Inflammatory macrophage treated with lipopolysaccharide for 1 hour (primary cell): ENCODE measurements at places on chromosomes 16 and 17.

GRCh38 chr16:84308120-84308519 lies 13.4 kb downstream of the WFDC1 start:
- peak; percentile 52 for DNase-seq

GRCh38 chr16:10741844-10742243 lies 1.8 kb upstream of the NUBP1 start:
- DNase-seq, result no peak

GRCh38 chr17:77490361-77491183 lies 349.8 kb downstream of the SEC14L1 start:
- DNase-seq, result no peak

- DNase-seq, result no peak
Observed at GRCh38 chr16:24168856-24169255, 87.3 kb upstream of the CACNG3 start.

DNA sequence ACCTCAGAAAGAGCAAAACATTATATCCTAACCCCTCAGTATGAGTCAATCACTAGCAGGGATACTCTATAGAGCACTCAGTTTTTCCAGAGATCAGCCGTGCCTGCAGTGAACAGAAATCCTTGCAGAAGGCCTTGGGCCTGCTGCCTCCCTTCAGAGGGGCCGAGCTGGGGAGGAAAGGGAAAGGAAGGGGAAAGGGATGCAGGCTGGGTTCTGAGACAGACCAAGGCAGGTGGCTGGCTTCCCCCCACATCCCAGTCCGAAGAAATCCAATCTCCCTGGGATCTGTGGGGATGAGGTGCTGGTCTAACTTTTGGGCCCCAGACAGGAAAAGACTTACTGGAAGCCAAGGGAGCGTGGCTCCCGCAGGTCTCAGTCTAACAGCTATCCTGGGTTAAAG lies 25.3 kb downstream of the SRL start:
- DNase-seq, result no peak

- DNase-seq, result no peak
Observed at GRCh38 chr16:87959391-87959990, 8.3 kb downstream of the BANP start.

- DNase-seq, result no peak
Observed at GRCh38 chr16:28042811-28043210, 20.7 kb downstream of the GSG1L start.

DNA sequence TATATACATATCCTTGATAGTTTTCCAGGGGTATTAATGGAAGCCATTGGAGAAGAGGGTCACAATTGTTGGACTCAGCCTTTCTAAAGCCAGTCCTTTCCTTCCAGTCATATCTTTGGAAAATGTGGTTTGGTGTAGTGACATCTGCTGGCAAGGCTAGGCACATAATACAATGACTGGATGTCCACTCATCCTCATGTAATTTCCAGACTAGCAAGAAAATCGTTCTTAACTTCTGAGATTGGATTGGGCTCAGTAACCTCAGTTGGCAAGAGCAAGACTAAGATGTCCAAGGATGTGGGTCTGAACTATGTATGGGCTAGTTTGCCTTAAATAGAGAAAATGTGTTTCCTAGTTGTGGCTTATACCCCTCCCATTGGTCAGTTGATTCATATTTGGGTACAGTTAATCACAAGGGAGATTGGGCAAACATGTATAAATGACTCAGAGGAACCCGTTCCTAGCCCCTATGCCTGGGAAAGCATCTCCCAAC lies 8.7 kb upstream of the KAT7 start:
- DNase-seq, result peak; percentile 78

DNA sequence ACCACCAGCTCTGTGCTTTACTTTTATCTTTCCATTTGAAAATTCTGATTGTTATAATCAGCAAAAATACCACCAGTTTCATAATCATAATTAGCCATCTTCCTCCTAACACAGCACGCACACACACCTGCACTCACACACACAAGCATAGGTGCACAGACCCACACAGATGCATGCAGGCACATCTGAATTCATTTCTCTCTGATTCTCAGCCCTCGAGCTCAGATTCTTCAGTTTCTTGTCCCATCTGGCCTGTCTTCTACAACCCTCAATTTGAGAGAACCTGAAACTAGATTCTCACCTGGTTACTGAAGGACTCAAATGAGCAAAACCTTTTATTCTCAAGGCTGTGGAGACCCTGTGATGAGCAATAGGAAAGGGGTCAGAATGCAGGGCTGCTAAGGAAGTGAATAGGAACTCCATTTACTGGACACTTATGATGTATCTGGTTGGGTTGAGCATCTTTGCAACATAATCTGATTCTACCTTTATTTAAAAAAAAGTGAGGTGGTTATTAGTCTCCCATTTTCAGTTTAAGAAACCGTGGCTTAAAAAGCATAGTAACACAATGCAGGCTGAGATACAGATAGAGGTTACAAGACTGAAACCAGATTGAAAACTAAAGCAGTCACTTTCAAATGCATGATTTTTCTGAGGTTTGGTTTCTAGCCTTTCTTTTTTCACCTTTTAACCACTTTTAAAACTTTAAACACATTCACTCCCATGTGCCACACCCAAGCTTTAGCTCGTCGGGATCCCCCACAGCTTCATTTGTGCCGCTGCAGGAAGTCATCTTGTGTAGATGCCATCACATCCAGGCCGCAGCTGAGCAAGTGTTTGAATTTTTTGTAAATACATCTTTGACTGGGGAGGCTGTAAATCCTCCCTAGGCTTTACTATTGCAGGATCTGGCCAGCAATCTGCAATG lies 9.4 kb downstream of the KRT33A start:
- no peak for DNase-seq

DNA sequence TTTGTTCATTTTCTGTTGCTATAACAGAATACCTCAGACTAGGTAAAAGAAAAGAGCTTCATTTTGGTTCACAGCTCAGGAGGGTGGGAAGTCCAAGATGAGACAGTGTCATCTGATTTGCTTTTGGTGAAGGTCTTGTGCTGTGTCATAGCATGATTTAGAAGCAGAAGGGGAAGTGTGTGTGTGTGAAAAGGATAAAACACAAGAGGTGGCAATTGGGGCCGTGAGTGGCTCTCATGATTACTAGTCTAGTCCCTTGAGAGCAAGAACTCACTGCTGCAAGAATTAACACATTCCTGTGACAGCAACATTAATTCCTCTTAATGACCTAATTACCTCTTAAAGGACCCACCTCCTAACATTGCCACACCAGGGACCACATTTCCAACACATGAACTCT lies 8.3 kb downstream of the SLC35G3 start:
- DNase-seq, result peak; percentile 95

DNA sequence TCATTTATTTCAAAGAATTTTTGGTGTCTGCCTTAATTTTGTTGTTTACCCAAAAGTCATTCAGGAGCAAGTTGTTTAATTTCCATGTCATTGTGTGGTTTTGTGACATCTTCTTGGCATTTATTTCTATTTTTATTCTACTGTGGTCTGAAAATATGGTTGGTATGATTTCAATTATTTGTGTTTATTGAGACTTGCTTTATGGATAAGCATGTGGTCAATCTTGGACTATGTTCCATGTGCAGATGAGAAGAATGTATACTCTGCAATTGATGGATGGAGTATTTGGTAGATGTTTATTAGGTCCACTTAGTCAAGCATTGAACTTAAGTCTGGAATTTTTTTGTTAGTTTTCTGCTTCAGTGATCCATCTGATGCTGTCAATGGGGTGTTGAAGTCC lies 383.0 kb downstream of the PMP22 start:
- no peak for DNase-seq

GRCh38 chr17:46869296-46869695 lies 17.9 kb downstream of the WNT9B start:
- no peak for DNase-seq

- DNase-seq, result no peak
Observed at GRCh38 chr16:22191532-22192260, 14.4 kb upstream of the EEF2K start.

DNA sequence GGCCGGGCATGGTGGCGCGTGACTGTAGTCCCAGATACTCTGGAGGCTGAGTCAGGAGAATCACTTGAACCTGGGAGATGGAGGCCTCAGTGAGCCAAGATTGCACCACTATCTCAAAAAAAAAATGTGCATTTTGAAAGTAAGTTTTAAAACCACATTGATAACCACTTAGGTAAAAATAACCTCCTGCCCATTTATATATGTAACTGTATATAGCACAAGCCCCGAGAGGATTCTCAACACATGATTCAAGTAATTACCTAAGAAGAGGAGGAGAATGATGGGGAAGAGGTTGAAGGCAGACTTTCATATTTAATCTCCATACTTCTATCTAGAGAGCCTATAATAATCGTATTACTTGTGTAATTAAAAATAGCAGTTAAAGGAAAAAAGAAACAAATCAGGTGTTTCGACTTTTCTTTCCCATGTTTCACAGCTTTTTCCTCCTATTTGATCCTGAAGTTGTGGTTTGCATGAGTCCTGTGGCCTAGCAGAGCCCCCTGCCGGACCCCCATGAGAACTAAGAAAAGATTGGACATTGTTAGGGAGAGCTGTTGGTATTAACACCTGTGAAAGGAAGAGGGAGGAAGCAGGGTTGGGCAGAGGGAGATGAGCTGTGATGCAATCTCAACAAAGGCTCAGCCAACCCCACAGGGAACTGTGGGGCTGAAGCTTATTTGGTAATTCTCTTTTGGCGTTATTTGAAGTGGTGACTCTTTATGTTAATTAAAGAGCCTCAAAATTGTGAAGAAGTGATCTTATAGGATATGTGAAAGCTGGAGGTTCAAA lies 22.1 kb downstream of the PMFBP1 start:
- DNase-seq, result no peak

- no peak for DNase-seq
Observed at GRCh38 chr17:35774499-35774898, 13.8 kb downstream of the C17orf50 start.

- DNase-seq, result no peak
Observed at GRCh38 chr16:15608398-15609285, 34.3 kb downstream of the MARF1 start.

GRCh38 chr17:42484304-42484703 lies 25.6 kb downstream of the ATP6V0A1 start:
- no peak for DNase-seq

- DNase-seq, result no peak
Observed at GRCh38 chr17:68175905-68176304, 71.9 kb upstream of the AMZ2 start.

DNA sequence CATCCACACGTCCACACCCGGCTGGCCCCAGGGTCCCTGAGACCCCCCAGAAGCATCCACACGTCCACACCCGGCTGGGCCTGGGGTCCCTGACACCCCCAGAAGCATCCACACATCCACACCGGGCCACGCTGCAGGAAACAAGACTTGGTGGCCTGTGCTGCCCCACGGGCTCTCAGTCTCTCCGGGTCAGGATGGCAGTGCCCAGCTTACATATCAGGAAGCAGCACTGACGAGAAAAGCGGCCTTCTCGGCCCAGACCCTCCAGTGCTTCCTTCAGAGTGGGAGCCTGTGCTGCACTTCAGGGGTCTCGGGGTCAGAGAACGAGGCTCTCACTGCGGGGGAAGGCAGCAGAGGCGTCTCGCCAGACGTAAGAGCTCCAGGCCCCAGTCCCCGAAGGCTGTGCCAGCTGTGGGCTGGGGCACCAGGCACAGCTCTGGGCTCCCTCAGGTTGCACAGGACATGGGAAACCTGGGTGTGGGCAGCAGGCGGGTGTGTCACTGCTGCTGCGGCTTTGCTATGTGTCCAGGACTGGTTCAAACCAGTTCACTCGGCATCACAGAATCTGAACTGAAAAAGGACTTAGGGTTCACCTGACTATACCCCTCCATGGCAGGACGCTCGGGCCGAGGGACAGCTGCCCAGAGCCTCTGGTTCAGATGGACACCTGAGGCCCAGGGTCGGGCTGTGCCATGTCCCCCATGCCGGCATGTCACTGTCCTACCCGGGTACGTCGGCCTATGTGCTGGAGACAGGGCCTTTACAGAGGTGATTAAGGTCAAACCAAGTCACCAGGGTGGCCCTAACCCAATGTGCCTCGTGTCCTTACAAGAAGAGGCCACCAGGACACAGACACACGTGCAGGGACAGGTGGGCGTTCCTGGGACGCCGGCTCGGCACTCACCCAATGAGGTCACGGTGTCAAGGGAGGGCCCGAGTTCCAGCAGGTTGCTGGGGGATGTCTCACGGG lies 40.2 kb upstream of the CHMP6 start:
- DNase-seq, result no peak

GRCh38 chr16:52861614-52862022 lies 191.1 kb downstream of the CHD9NB start:
- DNase-seq, result peak; percentile 13

DNA sequence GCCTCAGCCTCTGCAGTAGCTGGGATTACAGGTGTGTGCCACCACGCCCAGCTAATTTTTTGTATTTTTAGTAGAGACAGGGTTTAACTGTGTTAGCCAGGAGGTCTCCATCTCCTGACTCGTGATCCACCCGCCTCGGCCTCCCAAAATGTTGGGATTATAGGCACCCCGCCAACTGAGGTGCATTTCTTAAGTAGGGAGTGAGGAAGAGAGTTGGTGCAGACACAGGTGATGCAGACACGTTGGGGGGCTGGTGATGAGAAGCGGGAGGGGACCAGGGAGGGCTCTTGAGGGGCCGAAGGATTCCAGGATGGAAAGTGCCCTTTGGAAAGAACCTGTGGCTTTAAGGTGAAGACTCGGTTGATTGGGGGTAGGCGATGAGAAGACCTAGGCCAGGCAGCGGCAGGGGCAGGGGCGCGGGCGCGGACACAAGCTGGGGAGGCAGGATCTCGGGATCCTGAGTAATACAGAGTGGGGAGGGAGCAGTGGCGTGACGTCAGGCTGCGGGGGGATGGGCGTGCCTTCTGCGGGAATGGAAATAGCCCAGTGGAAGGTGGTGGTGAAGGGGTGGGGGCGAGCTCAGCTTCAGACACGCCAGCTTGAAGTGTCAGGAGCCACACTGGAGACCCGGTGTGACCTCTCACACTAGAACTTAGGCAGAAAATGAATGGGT lies 2.5 kb upstream of the ATP6V0C start:
- peak; percentile 34 for DNase-seq

- no peak for DNase-seq
Observed at GRCh38 chr16:79124016-79124756, 476.4 kb downstream of the MAF start.

DNA sequence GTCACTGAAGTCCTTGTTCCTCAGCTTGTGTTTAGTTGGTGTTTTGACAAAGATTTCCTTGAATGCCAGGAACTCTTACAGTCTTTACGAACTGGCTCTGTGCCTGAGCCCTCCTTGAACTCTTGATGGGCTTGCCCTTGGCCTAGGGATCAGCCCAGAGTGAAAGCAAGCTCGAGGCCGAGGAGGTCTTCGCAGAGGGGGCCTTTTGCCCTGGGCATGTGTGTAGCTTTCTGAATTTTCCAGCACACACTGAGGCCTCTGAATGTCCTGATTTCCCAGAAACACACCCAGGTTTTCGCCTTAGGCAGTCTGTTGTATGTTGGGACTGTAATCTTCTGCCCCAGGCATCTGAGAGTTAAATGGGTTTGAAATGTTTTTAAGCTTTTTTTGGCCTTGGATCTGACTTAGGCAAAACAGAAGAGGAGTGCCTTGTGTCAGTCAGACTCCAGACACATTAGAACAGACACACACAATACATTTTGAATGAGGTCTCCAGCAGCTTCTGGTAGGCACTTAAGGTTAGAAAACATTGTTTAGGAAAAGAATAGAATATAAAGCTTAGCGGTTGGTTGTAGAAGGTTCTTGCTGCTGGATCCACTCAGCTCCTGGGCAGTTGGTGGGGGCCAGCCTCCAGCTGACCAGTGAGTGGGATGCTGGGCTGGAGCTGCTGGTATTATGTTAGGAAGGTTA lies 17.1 kb downstream of the FOXK2 start:
- no peak for DNase-seq
